Activated CD4-positive, alpha-beta T cell treated with anti-CD3 and anti-CD28 coated beads, Interleukin-2, amount 50 U/mL, for 24 hours (primary cell): ENCODE measurements at places on chromosomes 3 and 15.

GRCh38 chr3:190345027-190345821 lies 23.0 kb upstream of the CLDN1 start:
- DNase-seq = no peak

- DNase-seq = no peak
These were observed 132.5 kb downstream of the FOXP1 start for GRCh38 chr3:71451060-71451459.

DNA sequence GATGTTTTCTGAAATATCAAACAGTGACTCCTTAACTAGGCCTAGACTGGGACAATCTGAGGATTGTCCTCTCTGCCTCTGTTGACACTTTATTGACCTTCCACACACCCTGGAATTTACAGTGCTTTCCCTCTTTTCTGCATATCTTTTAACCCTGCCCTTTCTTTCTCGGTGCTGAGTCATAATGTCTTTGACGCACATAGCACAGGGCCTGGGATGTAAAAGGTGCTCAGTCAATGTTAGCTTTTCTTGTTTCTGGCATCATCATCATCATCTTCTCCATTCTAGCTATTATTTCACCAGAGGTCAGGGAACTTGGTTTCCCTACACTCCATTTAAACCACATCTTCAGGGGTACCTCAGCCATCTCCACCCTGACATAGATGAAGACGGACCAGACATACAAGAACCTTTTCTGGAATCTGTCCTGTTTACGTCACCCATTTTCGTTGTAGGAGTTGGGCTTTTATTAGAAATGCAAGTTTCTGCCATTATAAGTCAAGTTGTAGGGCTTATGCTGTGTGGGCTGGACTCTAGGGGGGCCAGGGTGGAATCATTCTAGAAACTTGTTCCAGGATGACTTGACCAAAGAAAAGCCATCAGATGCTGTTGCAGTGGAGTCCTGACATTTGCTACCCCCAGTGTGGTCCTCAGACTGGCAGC lies 46.6 kb downstream of the ZBTB38 start:
- DNase-seq = no peak

DNA sequence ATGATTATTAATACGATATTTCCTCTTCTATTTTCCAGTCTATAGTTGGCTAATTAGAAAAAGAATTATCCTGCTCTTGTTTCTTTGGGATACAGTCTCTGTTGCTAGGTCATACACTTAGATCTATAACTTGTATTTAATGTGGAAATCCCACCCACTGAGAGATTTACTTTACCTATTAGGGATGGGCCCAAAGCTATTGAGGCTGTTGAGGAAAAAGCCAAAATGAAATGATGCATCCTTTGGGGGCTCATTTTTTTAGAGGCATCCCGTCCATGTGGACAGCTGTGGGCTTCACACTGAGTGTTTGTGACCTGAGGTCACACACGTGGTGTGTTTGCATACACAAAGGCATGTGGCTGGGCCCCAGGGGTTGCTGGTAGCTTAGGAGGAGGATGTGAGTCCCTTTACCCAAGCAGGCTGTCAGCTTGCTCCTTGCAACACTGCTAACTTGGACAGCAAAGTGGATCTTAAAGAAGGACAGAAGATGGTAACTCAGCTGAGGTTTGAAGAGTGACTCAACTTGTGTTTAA lies 477.4 kb downstream of the AGBL1 start:
- no peak for DNase-seq

- no peak for DNase-seq
These were observed 24.2 kb upstream of the SLC41A3 start for GRCh38 chr3:126107957-126108675.

DNA sequence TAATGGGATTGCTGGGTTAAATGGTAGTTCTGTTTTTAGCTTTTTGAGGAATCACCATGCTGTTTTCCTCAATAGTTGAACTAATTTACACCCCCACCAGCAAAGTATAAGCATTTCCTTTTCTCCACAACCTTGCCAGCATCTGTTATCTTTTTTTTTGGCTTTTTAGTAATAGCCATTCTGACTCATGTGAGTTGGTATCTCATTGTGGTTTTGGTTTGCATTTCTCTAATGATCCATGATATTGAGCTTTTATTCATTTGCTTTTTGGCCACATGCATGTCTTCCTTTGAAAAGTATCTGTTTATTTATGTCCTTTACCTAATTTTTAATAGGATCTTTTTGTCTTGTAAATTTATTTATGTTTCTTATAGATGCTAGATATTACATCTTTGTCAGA lies 288.2 kb downstream of the EPHA6 start:
- no peak for DNase-seq

DNA sequence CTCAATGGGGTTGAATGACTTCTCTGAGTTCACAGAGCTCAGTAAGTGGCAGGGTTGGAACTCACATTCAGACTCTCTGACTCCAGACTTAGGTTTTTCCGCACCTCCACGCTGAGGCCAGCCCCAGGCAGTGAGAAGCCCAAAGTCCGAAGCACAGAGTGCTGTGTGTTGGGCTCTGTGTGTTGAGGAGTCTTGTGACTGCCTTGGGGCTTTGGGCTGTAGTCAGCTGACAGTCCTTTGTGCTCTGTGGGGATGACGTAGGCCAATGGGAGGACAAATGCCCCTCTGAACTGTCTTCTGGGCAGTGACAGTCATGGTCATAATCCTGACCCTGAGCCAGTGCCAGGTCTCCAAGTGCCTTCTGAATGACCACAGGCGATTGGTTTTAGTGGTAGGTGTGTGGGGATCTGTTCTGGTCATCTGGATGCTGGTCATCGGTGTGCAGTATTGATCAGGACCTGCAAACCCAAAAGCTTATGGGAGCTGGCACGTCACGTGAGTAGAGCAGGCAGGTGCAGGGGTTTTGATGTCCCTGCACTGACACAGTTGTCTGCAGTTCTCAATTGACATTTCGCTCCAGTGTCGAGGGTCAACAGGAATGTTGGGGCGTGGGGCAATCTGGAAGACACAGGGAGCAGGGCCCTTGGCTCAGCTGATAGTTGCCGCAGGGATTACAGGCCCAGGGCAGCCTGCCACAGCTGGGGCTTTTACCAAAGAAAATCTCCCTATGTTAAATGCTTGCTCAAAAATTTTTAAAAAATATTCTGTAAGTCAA lies 45.3 kb downstream of the CAPN3 start:
- DNase-seq = no peak

DNA sequence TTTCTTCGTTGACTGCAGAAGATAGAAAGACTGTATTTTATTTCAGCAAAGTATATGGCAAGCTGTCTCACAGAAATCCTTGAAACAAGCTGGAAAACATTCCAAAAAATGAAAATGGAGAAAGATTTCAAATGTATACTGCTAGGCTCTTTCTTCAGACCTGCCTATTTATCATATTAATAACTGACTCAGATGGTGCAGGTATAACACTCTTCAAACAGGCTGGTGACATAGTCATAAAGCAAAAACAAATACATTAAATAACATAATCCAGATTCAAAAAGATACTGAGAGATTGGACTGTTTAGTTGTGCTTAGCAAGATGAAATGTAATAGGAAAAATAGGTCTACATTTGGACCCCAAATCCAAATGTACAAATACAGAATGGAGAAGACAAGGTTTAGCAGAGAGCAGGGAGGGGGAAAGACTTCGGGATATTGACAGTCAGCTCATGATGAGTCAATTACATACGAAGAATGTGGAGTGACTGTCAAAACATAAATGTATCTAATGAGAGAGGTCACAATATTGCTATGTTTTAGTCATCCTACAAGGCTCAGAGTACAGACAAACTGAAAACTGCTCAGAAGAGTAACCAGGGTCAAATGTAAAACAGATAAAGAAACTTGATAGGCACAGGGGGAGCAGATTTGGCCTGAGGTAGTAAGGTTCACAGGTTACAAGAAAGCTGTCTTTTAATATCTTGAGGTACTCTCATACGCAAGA lies 88.7 kb downstream of the DMXL2 start:
- no peak for DNase-seq

GRCh38 chr3:53250453-53250852 lies 5.4 kb downstream of the TKT start:
- no peak for DNase-seq

- peak; percentile 5 for DNase-seq
These were observed 88.7 kb upstream of the POMGNT2 start for GRCh38 chr3:43194490-43195114.

GRCh38 chr15:80997692-80998091 lies 3.0 kb upstream of the TLNRD1 start:
- no peak for DNase-seq

- no peak for DNase-seq
These were observed 1341.3 kb downstream of the ROBO1 start for GRCh38 chr3:78426454-78426853.

DNA sequence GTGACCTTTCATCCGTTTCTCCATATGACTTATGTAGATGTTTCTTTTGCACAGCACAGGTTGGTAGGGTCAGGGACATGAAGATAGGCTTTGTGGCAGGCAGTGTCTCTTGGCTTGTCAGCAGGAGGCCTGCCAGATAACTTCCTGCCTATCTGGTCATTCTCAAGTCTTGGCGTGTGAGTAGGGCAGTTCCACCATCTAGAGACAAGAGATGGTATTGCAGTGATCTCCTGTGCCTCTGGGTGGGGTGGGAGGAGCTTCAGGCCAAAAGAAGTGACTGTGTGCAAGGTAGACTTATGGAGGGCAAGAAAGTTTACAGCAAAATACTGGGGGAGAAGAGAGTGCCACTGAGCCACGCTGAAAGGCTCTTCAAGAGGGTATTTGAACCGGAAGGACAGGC lies 11.0 kb downstream of the TEX264 start:
- no peak for DNase-seq

GRCh38 chr15:52496776-52497470 lies 31.8 kb downstream of the MYO5A start:
- peak; percentile 52 for DNase-seq

- no peak for DNase-seq
These were observed 28.6 kb upstream of the OR5K4 start for GRCh38 chr3:98325055-98325454.

DNA sequence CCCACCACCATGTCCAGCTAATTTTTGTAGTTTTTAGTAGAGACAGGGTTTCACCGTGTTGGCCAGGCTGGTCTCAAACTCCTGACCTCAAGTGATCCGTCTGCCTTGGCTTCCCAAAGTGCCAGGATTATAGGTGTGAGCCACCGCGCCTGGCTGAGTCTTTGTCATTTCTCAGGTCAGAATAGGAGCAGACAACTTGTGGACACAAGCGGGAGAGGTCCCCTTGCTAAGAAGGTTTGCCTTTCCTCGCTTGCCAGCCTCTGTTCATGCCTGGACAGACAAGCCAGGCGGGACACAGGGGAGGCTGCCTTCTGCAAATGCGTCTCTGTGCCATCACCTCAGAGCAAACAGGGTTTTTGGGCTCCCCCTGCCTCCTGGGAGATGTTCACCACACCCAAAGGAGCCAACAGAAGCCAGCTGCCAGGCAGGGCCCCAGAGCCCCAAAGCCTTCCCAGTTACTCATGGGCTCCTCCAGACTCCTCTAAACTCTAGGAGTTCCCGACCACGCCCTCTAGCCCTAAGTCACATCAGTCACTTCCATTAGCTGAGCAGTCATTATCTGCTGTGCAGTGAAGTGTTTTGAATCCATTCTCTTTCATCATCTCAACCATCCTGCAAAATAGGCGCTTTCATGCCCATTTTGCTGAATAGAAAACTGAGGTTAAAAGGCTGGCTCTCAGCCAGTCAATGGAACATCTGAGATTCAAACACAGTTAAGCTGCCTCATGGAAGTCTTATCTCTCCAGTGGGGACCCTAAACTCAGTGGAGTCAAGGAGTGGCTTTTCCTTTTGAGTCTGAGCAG lies 245.0 kb downstream of the UACA start:
- no peak for DNase-seq

DNA sequence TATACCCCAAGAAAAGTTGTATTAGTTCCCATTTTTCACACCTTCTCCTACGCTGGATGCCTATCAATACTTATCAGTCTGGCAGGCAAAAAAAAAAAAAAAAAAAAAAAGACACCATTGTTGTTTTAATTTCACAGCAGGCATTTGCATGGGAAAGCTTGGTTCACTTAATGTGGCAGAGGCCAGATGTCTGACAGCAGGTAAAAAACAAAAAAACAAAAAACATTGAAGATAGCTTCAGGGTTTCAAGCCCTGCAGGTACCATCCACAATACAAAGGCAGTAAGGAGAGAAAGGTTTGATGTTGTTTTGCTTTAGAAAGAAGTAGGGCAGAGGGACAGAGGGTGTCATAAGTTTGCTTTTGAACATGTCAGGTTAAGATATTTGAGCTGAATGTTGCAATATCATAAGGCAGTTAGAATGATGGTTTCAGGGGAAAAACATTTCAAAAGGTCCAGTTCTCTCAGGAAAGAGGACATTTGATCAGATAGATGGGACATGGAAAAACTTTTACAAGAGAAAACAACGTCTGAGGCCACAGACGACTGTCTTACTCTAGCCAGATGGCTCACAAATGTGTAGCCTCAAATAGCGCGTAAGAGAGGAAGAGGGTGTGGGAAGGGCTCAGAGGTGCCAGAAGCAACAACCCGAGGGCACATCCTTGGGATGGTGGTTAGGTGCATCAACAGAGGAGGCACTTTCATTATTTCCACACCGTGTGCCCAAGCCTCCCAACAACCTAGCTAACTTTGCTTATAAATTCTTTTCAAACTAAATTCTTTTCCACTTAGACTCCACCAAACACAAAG lies 25.7 kb downstream of the PCOLCE2 start:
- DNase-seq = no peak

DNA sequence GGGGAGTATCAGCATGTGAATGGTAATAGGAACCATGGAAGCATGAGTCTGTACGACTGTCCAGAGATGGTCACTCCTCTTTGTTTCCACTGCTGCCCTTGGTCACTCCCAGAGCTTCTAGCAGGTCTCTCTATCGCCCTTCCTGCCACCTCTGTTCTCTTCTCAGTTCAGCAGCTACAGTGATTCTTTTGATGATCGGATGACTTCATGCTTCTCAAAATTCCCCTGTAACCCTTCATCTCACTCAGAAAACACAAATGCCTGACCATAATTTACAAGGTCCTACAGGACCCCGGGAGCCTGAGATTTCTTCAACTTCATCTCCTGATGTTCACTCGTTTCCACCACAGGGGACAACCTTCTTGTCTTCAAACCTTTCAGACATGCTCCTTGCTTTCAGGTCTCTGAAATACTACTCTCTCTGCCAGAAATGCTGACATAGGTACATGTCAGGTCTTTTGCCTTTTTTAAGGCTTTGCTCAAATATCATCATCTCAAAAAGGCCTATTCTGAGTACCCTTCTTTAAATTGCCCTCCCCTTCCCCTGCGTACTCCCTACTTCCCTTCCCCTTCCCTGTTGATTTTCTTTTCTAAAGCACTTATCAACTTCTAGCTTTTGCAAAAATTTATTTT lies 42.1 kb upstream of the BHLHE40 start:
- DNase-seq = no peak

GRCh38 chr15:32675466-32675865 lies 34.0 kb downstream of the SCG5 start:
- no peak for DNase-seq

- no peak for DNase-seq
These were observed 43.0 kb upstream of the SH3GL3 start for GRCh38 chr15:83404121-83404520.

DNA sequence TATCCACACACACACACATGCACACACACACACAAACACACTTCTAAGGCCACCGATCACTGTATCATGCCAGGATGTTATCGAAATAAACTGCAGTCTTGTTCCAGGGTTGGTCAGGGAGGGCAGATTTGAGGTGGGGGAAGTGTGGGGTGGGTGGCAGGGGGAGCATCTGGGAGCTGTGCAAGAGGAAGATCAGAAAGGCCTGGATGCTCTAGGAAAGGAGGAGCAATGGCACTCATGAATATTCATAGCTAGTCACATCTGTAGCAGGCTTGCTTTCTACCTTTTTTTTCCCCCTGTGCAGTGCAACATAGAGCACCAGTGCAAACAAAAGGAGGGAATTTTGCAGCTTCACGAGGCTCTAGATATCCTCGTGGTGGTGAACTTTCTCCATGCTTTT lies 84.9 kb downstream of the MEIS2 start:
- DNase-seq = no peak
